AG09319 (cell line): ENCODE measurements at places on chromosomes 1 and 21.

DNA sequence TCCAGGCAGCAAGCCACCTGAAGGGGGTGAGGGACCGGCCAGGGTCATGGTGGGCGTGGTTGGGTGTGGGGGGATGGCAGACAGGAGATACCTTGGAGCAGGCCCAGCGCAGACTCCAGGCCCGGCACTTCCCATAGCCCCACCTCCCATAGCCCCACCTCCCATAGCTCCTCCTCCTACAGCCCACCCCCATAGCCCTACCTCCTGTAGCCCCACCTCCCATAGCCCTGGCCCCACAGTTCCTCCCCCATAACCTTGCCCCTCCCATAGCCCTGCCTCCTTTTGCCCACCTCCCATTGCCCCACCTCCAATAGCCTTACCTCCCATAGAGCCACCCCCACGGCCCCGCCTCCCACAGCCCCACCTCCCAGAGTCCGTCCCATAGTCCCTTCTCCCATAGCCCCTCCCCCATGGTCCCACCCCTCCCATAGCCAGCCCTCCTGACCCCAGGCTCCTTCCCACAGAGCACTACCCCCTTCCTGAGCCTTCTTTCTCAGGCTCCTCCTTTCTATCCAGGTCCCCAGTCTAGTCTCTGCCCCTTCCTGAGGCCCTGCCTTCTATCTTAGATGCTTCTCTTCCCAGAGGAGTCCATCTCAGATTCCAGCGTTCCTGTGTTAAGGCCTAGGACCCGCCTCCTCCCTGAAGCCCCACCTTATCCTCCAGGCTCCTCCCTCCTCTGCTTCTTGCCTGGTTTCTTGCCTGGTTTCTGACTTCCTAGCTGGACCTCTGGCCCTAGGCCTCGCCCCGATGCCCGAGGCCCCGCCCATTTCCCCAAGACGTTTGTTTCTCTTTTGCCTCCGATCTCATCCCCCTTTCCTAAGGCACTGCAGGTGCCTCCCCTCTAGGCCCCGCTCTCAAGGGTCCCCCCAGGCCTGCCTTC is 46.8 kb downstream of the PTPRU start:
- DNase-seq: no peak

DNA sequence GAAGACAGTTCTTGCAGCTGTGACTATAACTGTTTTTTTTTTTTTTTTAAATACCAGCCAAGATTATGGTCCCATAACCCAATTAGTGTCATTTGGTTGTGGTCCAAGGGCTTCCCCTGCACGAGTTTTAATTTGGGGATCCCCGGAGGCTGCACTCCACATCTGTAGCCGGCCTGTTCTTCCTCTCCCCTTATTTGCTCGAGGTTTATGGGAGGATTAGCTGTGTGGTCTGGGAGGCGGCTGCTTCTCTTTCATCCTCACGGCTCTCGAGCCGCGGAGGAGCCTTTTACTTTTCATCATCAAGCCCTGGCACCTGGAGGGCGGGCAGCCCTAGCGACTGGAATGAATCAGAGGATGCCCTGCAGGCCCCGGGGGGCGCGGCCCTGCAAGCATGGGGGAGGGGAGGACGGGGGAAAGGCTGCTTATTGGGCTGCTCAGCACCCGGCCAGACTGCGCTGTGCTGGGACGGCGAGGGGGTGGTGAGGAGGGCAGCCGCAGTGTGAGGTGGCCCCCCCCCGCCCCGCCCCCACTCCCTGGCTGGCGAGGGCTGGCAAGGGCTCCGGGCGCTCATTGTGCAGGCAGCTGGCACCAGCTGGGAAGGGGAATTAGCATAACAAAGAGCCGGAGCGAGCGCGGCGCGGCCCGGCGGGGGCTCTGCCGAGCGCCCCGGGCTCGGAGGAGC is 18.5 kb downstream of the SERTAD4 start:
- DNase-seq: no peak

GRCh38 chr1:219666242-219666641 is 53.3 kb upstream of the ZC3H11B start:
- DNase-seq: no peak

DNA sequence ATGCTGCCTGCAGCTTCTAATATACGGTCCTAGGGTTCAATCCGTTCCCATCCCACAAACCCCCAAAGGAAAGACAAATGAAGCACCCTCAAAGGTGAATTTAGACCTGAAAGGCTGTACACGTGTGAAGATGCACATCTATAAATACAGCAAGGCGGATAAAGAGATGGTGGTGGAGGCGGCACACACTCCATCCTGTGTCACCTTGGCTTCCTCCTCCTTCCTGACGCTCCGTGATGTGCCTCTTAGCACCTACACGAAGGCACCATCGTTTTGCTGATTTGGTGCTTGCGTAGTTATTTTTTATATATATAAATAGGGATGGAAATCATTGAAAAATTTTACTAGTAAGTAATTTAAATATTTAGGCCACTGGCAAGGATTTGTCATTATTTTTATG is 359.4 kb downstream of the NPHP4 start:
- no peak for DNase-seq

GRCh38 chr1:224375059-224375458 is 18.4 kb downstream of the CNIH4 start:
- DNase-seq: no peak

- DNase-seq: no peak
These were observed 21.2 kb upstream of the EPRS1 start for GRCh38 chr1:220067269-220068204.

GRCh38 chr21:40018871-40019475 is 151.7 kb downstream of the PCP4 start:
- no peak for DNase-seq

DNA sequence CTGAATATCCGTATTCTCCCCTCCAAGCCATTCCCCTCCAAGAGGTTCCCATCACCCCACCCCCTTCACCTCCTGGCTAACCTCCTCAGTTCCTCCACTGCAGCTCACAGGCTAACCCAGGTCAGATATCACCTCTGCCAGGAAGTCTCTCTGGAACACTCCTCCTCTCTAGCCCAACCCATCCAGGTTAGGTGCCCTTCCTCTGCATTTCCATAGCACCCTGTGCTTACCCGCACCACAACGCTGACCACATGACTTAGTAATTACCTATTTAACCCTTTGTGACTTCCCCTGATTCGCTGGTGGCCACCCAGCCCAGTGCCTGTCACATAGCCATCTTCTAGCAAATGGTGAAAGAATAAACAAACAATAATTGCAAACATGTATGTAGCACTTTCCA is 49.5 kb upstream of the IFFO2 start:
- DNase-seq: no peak

DNA sequence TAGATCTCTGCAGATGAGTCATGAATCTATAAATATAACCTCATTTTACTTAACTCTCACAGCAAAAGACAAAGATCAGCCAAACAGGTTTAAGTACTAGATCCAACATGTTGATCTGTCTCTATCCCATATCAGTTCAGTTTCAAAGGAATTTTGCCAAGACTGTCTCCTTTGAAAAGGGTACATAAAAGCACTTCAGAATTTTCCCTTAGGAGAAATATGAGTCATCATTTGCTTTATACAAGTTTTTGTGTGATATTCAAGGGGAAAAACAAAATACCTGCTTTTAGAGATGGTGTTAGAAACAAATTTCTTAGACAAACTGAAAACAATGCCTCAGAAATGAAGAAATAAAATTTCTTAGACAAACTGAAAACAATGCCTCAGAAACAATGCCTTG is 73.5 kb upstream of the LRRC7 start:
- no peak for DNase-seq

DNA sequence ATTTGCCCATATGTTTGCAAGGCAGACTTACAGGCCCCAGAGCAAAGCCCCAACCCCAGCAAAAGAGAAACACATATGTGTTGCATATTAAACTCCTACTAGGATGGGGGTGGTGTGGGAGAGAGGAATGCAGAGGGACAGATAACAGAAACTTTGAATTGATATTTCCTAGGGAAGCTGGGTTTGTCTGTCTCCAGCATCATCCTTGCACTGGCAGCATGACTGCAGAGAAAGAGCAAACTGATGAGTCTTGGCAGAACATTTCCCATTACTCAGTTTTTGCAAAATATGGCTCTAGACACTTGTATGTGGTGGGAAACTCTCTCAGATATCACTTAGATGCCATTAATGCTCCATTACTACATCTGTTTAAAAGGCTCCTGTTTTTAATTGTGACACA is 43.8 kb upstream of the MARK1 start:
- DNase-seq: no peak

DNA sequence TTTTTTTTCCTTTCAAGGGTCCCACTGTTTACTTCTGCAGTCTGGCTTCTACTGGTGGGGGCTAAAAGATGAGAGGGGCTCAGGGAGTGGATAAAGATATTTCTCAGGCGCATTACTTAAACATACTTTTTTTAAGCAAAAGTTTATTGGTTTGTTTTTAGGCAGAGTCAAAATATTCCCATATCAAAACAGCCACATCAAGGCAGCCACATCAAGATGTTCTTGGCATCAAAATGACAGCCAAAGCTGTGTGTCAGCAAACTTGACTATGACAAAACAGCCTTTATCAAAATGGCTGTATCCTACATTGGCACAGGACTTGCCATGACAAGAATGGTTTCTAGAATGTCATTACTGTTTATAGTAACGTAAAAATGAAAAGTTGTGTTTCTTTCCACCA is 22.1 kb upstream of the RASAL2 start:
- no peak for DNase-seq

DNA sequence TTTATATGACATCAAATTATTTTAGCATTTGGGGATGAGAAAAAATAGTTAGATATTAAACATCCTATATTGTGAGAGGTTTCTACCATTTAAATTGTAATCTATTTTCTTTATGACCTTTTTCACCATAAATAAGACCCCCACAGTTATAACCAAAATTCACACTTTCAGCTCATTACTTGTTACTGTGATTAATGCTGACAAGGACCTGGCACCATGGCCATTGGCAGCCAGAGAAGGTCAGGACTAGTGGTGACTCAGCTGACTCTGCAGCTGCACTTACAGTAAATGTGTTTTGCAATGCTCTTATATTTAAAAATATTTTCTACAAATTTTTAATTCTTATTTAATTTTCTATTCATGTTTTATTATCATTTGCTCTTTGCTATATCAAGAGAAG is 133.3 kb upstream of the C1orf105 start:
- DNase-seq: peak; percentile 69

DNA sequence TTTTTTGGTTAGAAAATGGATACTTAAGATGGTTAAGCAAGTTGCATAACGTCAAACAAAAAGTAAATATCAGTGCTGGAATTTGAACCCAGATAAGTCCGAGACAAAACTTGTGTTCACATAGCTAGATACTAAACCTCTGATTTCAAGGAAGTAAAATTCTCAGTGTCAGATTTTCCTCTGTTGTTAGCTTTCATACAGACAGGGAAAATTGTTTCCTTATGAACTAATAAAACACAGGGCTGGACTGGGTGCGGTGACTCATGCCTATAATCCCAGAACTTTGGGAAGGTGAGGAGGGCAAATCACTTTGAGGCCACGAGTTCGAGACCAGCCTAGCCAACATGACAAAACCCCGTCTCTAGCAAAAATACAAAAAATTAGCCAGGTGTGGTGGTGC is 51.3 kb downstream of the PCNX2 start:
- DNase-seq: peak; percentile 61

GRCh38 chr1:4156241-4156973 is 256.3 kb upstream of the C1orf174 start:
- no peak for DNase-seq

- no peak for DNase-seq
These were observed 94.6 kb downstream of the FGGY start for GRCh38 chr1:59391212-59392179.

DNA sequence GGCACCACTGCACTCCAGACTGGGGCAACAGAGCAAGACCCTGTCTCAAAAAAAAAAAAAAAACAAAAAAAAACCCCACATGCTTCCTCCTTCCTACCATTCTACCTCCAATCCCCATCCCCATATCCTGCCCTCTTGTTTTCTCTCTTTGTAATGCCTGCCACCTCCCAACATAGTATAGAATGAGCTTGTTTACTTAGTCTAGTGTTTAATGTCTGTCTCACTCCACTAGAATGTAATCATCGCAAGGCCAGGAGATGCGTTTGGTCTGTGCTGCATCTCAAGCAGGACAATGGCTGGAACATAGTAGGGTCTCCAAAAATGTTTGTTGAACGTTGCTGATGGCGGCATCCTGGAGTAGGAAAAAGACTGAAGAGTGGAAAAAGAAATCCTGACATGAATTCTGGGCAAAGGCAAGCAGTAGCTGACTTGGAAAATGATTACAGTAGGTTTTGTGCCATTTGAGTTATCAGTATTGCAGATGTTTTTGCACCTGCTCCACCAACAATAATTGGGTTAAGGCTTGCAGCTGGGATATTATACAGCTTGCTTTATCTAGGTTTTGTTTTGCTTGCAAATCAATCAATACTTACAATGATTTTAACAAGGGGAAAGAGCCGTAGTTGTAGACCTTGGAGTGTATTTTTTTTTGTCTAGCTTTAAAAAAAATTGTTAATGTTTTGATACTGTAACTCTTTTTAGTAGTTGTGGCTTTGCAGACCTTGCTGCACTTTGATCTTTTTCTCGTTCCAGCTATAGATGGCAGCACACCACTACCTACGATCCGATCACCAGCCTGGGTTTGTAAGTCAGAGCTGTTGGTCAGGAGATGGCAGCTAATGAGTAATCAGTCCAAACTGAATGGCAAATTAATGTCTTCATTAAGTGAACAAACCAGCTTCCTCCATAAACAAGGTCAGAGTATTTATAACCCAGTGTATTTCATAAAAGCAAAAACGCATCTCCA is 62.4 kb downstream of the BACH1 start:
- no peak for DNase-seq

DNA sequence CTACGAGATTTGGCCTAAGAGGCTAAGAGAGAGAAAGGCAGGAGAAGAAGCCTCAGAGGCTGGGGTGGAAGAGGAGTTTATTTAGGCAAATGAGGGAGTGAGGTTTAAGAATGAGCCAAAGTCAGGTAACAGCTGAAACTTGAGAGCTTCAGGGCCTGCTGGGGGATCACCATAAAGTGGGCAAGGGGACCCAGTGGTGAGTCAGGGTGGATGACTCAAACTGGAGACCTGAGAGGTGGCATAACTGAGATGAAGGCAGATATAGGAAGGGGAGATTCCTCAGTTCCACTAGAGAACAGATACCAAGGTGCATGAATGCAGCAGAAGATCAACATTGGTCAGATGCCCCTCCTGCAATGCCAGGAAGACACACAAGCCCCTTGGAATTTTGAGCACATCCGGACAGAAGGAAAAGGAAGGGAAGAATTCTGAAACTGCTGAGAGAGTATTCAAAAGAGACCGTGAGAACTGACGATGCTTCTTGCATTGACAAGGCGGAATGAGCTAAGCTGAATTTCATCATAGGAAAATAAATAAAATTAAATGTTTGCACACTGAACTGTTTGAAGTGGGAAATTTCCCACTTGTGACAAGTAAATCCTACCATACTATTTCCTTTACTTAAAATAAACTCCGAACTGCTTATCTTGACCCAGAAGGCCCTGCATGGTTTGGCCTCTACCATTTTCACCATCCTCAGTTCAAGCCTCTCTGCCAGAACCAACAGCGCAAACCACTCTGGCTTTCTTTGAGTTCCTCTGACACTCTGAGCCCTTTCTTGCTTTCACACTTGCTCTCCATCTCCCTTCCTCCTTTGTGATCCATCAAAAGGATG is 94.1 kb downstream of the NMNAT2 start:
- DNase-seq: no peak

GRCh38 chr1:56227886-56228285 is 351.5 kb downstream of the PLPP3 start:
- no peak for DNase-seq
